ENCODE measurements at places on chromosomes 6 and 20.

GRCh38 chr6:3820563-3820962, 28.6 kb upstream of the FAM50B start:
- no peak for DNase-seq

DNA sequence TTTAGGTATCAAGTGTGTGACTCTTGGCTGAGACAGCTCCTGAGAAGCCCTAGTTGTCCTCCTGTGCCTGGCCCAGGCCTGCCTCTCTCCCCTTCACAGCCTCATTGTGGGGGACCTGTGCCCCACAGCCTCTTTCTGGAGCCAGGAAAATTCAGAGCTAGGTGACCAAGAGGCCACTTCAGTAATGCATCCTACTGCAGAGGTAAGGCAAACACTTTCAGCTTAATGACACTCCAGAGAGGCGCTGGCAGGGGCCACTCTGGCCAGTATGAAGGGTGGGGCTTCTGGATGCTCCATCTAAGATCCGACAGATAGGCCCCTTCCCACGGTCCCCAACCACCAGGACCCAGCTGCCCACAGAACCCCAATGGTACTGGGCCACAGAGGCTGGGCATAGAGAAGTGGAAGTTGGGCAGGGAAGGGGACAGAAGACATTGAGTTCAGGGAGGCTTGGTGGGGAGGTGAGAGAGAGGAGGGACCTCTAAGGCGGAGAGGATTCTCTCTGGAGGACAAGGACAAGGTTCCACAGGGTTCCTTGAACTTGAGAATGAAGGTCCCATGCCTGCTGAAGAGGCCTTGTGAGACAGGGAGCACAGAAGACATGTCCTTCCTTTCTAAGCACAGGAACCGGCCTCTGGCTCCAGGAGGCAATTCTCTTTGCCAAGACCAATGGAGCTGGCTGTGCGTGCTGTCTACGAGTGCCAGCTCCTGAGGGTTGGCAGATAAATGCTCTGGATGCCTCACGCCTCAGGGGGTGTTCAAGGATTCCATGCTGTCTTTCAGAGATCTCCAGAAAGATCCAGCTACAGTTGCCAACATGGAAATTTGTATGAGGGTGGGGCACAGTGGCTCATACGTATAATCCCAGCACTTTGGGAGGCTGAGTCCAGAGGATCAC, 46.4 kb upstream of the TGM2 start:
- no peak for DNase-seq

DNA sequence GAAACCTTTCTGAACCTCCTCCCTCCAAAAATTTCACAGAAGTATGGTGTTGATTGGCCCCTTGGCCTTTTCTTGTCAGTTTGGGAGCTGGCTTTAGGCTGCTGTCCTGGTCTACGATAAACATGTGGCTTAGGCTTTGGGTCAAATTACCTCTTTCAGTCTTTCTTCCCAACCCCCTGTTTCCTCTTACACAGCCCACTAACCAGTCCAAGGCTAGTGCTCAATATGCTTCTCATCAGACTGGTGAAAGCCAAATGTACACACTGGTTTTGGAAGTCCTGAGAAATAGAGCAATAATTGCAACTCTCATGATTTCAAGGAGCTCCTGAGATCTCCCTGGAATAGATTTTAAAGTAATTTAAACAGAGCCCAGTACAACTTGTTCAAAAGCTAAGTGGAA, 933.7 kb upstream of the GJE1 start:
- no peak for DNase-seq

DNA sequence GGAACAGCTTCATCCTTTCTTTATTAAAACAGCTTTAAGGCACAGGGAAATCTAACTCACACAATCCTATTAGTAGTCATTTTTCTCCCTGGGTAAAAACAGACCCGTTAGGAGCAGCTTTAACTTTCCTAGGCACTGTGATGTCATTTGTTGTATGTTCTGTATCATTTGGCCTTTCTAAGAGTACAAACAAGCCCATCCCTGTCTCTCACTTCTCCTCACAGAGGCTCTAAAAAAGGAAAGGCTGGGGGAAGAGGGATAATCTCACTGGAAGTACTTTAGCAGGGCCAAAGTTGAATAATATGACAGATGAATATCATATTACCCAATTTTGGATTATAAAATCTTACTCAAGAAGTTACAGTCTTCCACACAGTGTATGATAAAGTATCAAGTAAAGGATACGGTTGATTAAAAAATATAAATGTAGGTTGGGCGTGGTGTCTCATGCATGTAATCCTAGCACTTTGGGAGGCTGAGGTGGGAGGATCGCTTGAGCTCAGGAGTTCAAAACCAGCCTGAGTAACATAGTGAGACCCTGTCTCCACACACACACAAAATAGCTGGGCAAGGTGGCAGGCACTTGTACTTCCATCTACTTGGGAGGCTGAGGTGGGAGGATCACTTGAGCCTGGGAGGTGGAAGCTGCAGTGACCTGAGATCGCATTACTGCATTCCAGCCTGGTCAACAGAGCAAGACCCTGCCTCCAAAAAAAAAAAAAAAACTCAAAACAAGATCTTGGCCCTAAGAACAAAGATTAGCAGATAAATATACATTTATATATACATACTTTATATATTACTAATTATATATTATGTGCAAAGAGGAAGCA, 7.9 kb downstream of the NUDT3 start:
- no peak for DNase-seq

- peak; percentile 59 for DNase-seq
Measured at GRCh38 chr20:3312940-3313682, 74.1 kb upstream of the SLC4A11 start.

DNA sequence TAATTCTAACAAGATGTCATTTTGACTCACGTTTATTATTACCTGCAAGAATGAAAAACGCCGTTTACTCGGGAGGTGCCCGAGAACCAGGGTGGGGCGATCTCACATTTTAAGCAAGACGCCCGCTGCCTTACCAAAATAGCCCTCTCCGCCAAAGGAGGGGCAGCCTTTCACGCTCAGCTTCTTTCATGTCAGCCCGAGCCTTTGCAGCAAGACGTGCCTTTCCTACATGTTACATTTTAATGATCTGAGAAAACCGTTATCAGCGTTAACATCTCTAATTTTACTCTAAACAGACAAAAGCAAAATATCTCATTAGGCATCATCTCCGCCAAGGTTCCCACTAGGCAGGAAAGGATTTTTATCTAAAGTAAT, 2.0 kb downstream of the BACH2 start:
- DNase-seq = no peak

GRCh38 chr6:162271922-162272321, 455.6 kb downstream of the PRKN start:
- no peak for DNase-seq

GRCh38 chr6:85275338-85275985, 174.4 kb upstream of the NT5E start:
- no peak for DNase-seq

GRCh38 chr6:74879976-74880375, 325.9 kb downstream of the COL12A1 start:
- no peak for DNase-seq

- no peak for DNase-seq
Measured at GRCh38 chr6:108080010-108080780, 5.7 kb upstream of the OSTM1 start.

DNA sequence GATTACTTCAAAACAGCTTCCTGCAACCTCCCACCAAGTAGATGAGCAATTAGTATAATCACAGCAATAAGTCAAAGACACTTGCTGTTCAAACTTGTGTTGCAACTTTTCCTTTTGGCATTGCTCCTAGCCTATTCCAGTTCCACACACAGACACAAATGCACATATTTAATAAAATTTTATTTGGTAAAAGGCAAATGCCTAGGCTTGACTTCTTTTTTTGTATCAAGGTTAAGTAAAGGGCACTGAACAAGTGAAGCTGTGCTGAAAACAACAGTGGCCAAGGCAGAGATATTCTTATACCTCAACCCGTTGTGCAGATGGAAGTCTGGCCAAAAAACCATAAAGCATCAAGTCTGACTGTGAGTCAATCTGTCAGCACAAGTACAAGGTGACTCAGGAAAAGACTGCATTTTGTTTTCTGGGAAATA, 708.4 kb upstream of the CITED2 start:
- no peak for DNase-seq

DNA sequence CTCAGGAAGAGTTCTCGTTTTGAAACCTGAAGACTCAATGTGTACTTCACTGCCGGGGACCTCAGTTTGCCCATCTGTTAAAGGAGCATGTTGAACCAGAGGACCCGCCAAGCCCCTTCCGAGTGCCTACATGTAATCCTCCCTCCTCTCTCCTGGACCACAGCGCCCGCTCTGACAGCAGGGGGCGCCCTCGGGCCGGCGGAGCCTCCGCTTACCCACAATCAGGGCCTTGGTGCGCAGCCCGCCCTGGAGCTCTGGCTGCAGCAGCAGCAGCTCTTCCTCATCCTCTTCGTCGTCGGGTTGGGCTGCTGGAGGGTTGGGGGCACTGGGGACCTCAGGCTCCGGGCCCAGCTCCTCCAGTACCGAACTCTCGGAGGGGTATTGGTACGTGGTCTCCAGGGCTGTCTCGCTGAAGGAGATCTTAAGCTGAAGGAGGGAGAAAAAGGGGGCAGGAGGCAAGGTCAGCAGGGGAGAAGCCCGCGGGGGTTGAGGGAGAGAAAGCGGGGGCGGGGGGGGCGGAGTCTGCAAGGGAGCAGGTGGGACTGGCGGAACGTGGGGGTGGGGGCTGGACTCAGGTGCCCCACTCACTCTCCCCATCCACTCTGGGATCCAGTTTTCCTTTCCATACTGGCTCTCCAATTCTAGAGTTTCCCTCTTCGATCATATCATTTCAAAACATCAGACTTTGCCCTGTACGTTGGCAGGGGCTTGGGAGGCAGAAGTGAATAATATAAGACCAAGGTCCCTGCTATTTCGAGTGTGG, 6.3 kb upstream of the DHX16 start:
- DNase-seq = peak; percentile 84

DNA sequence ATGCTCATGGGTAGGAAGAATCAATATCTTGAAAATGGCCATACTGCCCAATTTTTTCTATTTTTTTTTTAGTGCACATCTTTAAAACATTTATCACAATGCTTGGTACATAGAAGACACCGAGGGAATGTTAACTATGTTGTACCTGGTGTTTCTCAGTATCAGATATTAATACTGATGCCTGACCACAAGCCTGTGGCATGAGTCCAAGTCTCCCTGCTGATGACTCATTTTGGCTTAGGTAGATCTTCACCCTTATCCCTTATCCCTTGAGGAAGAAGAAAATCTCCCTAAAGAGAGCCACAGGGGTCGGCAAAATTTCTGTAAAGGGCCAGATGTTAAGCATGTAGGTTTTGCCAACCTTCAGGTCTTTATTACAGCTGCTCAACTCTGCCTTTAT, 14.5 kb downstream of the CD109 start:
- no peak for DNase-seq

DNA sequence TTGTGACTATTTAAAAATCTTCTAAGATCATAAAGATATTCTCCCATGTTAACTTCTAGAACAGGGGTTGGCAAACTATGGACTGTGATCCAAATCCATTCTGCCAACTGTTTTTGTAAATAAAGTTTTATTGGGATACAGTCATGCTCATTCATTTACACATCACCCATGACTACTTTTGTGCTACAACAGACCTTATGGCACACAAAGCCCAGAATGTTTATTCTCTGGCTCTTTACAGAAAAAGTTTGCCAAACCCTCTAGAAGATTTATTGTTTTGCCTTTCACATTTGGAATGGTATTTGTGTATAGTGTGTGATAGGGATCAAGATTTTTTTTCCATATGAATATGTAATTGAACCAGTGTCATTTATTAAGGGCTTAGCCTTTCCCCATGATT, 341.7 kb downstream of the CD83 start:
- no peak for DNase-seq

GRCh38 chr6:166853371-166854325, 102.7 kb downstream of the RNASET2 start:
- no peak for DNase-seq

GRCh38 chr6:1326535-1327121, 14.7 kb downstream of the FOXQ1 start:
- DNase-seq = no peak

DNA sequence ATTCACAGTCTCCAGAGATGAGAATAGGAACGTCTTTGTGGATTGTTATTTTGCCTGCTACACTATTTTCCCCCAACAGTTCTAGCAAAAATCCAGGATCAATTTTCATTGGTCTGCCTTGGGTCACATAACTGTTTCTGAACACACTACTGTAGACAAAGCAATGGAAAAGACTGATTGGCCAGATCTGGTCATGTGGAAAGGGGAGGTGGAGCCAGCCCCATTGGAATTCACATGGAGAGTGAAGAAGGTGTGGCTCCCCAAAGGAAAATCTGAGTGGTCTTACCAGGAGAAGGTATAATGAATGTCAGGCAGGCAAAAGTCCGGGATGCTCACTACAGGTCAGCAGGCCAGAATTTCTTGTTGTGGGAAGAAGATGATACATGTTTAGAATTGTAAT, 9.5 kb upstream of the TP53RK start:
- no peak for DNase-seq

GRCh38 chr6:156780102-156780641, 3.0 kb downstream of the ARID1B start:
- DNase-seq = peak; percentile 76

DNA sequence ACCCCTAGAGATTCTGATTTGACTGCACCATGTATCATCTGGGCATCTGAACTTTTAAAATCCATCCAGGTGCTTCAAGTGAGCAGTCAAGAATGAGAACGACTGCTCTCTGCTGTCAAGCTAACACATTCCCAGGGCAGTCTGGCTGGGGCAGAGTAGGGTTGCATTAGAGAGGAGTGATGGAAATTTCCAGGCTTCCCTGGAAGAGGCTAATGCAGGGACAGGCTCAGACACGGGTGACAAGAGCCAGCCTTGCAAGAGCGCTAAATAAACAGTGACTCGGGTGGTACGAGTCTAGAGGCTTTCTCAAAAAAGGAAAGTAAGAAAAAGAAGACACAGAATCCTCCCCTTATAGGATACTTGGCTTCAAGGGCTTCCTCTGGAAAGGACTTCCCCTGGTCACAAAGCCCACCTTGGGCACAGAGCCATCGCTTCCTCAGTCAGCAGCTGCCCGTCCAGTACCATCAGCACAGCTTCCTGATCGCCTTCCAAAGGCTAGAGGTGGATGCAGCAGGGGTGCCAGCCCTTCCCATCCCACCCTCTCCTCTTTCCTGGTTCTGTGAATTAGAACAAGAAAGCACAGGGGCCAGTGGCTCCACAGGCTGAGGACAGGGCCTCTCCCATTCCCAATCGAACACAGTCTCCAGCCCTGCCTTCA, 177.4 kb upstream of the RREB1 start:
- no peak for DNase-seq

Measured in adrenal gland (tissue), 19 donors.